ENCODE measurements at places on chromosomes 3 and 15.

DNA sequence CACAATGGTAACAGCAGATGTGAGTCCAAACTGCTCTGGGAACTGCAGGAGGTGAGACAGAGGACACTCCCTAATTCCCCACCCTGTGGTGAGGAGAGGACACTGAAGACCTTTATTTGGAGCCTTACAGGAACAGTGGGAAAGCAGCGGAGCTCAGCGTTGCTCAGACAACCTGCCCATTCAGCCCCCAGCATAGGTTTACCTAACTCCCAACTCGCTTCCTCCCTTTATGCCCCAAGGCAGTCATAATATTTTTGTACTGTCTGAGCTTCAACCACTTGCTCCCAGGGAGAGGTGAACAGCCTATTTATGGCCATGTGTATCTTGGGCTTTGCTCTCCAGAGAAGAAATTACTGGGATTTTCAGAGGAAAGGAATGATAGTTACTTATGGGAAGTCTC is 34.1 kb downstream of the SHC4 start:
- DNase-seq = no peak

DNA sequence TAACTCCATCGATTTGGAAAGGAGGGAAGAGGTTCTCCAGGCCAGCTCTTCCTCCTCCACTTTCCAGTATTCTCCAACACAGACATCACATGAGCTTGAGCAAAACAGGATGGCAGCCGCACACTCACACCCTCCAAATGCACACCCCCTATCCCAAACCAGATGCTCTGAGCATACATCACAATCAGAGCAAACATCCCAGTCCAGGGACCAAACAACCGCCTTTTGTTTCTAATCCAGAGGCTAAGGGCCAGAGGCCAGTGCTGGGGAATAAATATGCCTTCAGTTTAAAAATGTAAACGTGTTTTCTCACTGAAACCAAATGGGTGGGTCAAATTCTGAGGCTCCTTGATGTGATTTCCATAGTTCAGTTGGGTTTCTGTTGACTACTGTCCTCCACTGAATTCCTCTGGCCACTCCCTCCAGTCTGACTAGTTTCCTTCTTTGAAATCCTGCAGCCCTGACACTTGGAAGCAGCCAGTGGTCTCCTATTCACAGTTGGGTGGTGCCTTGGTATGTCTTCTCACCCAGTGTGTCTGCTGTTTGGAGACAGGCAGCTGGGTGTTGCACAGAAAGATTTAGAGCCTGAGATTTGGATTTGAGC is 19.2 kb upstream of the MFGE8 start:
- no peak for DNase-seq

DNA sequence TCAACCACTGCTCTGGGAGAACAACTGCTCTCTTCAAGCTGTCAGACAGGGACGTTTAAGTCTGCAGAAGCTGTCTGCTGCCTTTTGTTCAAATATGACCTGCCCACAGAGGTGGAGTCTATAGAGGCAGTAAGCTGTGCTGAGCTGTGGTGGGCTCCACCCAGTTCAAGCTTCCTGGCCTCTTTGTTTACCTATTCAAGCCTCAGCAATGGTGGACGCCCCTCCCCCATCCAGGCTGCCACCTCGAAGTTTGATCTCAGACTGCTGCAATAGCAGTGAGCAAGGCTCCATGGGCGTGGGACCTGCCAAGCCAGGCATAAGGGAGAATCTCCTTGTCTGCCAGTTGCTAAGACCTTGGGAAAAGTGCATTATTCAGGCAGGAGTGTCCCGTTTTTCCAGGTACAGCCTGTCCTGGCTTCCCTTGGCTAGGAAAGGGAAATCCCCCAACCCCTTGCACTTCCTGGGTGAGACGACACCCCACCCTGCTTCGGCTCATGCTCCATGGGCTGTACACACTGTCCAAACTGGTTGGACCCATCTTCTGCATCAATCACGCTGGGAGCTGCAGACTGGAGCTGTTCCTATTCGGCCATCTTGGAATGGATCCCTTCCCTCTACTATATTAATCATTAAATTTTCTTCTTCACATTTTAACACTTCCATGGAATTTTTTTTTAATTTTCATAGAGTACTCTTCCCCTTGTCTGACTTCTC is 167.0 kb upstream of the UBE2E2 start:
- DNase-seq = no peak

GRCh38 chr3:17035033-17035432 is 150.3 kb downstream of the PLCL2 start:
- no peak for DNase-seq

GRCh38 chr15:60526127-60526616 is 47.2 kb upstream of the ICE2 start:
- DNase-seq = no peak

GRCh38 chr3:175778994-175779393 is 919.9 kb downstream of the NAALADL2 start:
- DNase-seq = no peak

GRCh38 chr3:123021996-123022510 is 5.5 kb downstream of the SEMA5B start:
- DNase-seq = no peak

GRCh38 chr3:48273594-48274211 is 32.8 kb downstream of the ZNF589 start:
- peak; percentile 41 for DNase-seq
